ENCODE measurements at places on chromosomes 7 and 10.

GRCh38 chr10:120736377-120736776 is 114.8 kb upstream of the WDR11 start:
- no peak for DNase-seq

DNA sequence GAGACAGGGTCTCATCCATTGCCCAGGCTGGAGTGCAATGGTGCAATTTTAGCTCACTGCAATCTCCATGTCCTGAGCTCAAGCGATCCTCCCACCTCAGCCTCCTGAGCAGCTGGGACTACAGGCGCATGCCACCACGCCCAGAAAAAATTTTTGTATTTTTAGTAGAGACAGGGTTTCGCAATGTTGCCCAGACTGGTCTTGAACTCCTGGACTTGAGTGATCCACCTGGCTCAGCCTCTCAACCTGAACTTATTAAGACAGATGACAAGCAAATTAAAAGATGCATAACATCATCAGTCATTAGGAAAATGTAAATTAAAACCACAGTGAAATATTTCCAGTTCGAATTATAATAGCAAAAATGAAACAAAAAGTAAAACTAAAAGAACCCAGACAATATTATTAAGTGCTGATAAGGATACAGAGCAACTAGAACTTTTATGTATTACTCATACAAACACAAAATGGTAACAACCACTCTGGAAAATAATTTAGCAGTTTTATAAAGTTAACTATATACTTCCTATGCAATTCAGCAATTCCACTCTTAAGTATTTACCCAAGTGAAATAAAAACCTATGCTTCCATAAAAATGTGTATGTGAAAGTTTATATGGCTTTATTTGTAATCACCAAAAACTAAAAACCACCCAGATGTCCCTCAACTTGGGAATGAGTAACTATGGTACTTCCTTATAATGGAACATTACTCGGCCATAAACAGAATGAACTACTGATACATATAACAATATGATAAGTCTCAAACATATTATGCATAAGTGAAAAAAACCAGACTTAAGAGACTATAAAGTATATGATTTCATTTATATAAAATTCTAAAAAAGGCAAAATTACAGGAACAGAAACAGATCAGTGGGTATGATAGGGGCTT is 15.3 kb downstream of the ZFAND4 start:
- no peak for DNase-seq

GRCh38 chr7:107993891-107994291 is 9.1 kb downstream of the LAMB1 start:
- no peak for DNase-seq

DNA sequence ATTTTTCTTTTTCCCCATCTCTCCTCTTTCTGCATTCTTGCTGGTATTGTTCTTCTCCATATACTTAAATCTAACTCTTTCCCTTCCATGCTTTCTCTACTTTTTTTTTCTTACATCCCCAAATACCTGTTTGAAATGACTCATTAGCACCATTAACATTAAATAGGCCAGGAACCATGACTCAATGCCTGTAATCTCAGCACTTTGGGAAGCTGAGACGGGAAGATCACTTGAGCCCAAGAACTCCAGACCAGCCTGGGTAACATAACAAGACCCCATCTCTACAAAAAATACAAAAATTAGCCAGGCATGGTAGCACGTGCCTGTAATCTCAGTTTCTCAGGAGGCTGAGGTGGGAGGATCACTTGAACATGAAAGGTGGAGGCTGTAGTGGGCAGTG is 1026.8 kb downstream of the GATA3 start:
- DNase-seq, result no peak

- no peak for DNase-seq
These were observed 240.0 kb upstream of the IMMP2L start for GRCh38 chr7:111802194-111802772.

DNA sequence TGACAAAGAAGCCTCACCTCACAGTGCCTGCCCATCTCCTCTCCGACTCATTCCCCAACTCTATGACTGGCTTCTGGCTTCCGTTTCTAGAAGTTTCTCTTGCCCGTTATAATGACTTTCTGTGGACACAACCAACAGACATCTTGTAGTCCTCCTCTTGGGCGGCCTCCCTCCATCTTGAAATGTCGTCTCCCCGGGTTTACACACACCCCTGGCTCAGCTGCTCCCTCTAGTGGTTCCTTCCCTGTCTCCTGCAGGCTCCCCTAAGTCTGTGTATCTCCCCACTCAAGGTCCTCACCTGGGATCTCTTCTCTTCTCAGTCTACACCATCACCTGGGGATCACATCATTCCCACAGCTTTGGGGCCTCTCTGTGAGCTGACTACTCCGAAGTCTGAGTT is 123.4 kb upstream of the NEBL start:
- DNase-seq, result no peak

- no peak for DNase-seq
These were observed 178.0 kb downstream of the SRPK2 start for GRCh38 chr7:105210721-105211205.

- no peak for DNase-seq
These were observed 488.0 kb upstream of the SEMA3A start for GRCh38 chr7:84682543-84682942.

- no peak for DNase-seq
These were observed 1.6 kb downstream of the DNMBP start for GRCh38 chr10:100008142-100008522.

GRCh38 chr10:47309408-47310089 is 9.6 kb downstream of the GDF10 start:
- DNase-seq, result no peak

DNA sequence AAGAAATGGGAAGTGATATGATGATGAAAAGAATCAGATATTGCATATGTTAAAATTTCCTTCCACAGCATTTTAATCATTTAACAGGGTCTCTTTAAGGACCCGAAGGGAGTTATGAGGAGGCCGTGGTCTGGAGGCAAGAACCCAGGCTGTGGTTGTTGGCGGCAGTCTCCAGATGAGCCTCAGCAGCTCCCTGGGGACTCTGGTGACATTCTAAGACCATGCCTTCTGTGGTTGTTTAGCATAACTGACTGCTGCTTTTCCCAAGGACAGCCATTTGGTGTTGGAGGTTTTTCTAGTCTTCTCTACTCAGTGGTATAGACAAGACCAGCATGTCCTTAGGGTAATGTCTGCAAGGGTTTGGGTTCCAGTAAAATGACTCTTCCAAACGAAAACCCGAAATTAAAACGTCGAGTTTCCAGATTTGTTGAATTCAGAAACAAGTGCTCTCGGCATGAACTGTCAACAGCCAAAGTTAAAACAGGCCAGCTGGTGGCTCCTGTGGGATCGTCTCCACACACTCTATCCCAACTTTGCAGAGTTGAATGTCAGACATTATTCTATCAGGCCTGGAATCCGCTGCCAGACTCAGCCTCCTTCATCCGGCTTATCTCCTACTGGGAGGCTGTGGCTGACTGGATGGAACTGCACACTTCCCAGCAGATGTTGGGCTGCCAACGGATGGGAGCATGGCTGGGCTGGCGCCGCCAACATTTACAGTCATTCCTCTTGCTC is 183.1 kb downstream of the TAX1BP1 start:
- no peak for DNase-seq

GRCh38 chr10:88522715-88523114 is 60.4 kb downstream of the RNLS start:
- DNase-seq, result no peak

- DNase-seq, result no peak
These were observed 19.6 kb upstream of the SMNDC1 start for GRCh38 chr10:110324201-110324804.

DNA sequence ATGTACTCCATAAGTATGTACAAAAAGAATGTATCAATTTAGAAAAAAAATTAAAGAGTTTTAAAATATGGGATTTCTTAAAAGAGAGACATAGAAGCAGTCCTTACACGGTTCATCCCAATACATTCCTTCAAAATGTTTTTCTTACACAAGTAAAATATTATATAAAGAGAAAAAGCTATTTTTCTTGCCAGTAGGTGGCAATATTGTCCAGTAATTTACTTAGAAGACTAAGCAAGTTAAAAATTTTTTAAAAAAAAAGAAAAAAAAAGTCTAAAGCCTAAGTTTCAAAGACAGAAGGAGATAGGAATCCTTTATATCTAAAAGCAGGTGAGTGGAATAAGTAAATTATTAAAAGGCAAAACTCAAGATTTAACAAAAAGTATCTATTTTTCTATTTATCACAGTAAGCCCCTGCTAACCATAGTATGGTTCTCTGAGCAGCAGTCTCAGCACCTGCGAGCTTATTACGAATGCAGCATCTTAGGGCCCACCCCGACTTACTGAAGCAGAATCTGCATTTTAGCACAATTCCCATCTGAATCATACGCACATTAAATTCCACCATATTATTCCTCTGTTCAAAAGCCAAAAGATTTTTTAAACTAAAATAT is 240.6 kb downstream of the DGKI start:
- no peak for DNase-seq

GRCh38 chr10:52523696-52524095 is 209.6 kb downstream of the DKK1 start:
- DNase-seq, result no peak

GRCh38 chr7:87420173-87420572 is 55.3 kb downstream of the ABCB4 start:
- DNase-seq, result no peak

GRCh38 chr7:92226981-92227380 is 18.7 kb downstream of the KRIT1 start:
- DNase-seq, result no peak

GRCh38 chr10:71255808-71256660 is 43.7 kb downstream of the UNC5B start:
- no peak for DNase-seq

- no peak for DNase-seq
These were observed 1291.6 kb upstream of the AUTS2 start for GRCh38 chr7:68306692-68307107.

DNA sequence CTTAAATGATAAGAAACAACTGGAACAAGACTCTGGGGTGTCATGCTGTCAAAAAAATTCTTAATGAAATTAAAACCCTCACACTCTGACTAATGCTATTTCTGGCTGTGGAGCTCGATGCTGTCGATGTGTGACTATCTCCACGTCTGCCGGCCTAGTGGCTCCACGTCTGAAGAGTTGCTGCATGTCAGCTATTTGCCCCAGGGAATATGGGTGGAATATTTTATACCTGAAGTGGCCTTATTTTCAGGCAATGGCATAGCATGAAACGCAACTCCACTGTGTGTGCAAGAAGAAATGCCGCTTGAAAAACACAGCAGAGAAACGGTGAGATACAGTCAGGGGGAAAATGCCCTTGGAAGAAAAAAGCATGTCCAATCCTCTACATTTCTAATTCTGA is 50.9 kb upstream of the MGMT start:
- no peak for DNase-seq

- no peak for DNase-seq
These were observed 46.0 kb upstream of the TCF7L2 start for GRCh38 chr10:112904000-112904399.

All from activated CD8-positive, alpha-beta memory T cell treated with anti-CD3 and anti-CD28 coated beads for 4 hours (primary cell).